GM19239 (cell line): ENCODE measurements at places on chromosomes 2 and 18.

- DNase-seq: no peak
Observed at GRCh38 chr2:18704276-18704675, 114.9 kb upstream of the NT5C1B start.

GRCh38 chr2:57291209-57291608 is 755.4 kb upstream of the VRK2 start:
- no peak for DNase-seq

DNA sequence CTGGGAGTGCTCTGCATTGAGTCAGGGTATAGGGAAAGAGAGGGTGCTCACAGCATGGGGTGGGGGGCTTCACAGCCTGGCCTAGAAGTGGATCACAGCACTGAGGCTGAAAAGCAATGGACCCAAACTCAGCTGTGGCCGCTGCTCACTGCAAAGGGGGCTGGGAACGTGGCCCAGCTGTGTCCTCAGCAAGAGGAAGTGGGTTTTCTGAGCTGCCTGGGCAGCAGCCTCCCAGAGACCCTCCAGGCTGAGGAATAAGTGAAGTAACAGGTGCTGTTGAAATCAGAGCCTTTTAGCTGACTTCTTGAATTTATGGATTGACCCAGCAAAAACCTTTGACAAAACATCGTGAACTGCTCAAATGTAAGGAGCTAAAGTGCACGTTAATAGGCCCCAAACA is 35.2 kb downstream of the PTGR3 start:
- DNase-seq: no peak

GRCh38 chr2:240374085-240374907 is 61.2 kb upstream of the GPC1 start:
- DNase-seq: no peak

- DNase-seq: no peak
Observed at GRCh38 chr2:156396126-156396525, 40.1 kb upstream of the GPD2 start.

GRCh38 chr2:46794693-46795317 is 120.8 kb downstream of the MCFD2 start:
- no peak for DNase-seq

DNA sequence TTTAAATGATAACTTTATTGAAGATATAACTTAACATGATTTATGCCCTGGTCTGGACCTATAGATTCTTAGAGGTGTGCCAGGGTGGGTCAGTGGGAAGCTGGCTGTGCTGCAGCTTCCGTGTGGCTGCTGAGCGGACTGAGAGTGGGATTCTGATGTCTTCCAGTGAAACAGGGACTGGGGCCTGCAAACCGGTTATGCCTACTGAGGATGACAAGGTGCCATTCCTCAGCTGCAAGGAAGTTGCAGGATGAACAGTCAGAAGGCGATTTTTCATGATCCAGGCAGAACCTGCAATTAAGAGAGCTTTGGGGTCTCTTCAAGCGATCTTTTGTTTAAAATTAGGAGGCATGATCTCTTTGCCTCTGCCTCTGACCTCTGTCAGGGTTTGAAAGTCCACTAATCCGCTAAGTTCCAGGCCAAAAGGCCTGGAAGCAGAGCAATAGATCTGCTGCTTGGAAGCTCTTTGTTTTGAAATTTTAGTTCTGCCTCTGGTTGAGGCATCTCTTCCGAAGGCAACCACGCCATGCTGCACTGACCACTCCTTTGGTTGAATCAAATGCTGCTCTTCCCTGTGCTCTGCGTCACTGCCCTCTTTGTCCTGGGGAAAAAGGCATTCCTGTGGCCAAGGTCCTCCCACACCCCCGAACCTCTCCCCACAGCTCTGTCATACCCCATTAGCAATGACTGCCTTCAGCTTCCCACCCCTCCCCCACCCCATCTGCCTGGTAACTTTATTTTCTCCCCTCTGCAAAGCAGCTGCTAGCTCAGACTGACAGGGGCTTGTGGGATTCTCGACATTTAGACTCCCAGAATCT is 2.0 kb downstream of the TMEM169 start:
- DNase-seq: no peak

DNA sequence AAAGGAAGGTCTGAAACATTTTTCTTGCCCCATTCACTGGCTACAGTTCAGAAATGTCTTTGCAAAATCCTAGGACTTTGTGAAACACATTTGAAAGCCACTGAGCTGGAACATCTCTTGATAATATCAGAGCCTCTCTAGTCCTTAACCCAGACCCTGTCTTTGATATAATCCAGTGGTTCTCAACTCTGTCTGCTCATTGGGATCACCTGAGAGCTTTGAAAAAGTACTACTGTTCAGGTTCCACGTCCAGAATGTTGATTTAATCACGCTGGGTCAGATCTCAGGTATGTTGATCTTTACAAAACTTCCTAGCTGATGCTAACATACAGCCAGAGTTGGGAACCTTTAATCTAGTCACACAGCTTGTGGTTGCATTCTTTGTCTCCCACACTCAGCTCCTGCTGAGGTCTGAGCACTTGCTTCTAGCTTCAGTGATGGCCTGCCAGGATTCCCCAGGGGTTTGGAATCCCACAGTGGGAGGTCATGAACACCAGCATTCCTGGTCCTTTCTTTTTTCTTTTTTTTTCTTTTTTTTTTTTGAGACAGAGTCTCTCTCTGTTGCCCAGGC is 262.7 kb downstream of the SETBP1 start:
- DNase-seq: no peak

DNA sequence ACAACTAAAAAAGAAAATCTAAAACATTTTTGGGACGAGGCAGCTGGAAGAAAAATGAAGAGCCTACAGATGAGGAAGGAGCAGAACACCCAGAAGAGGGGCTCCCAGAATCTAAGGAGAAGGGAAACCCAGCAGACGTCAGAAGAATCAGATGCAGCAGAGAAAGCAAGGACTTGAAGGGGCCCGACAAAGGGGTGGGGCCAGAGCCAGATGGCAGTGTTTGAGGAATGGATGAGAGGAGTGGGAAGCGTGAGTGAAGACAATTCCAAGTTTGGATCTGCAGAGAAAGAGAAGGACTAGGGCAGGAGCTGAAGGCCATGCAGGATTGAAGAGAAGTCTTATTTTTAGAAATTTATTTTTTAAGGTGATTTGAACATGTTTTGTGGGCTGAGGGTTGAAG is 19.3 kb downstream of the PTMA start:
- no peak for DNase-seq

- DNase-seq: peak; percentile 86
Observed at GRCh38 chr2:70301344-70302194, at the start of gene FAM136A. FAM136A (minus strand) TSS chr2:70302067; CDS start chr2:70302011, 56 bp downstream.

GRCh38 chr2:68764806-68765311 is 30.2 kb downstream of the ARHGAP25 start:
- no peak for DNase-seq

DNA sequence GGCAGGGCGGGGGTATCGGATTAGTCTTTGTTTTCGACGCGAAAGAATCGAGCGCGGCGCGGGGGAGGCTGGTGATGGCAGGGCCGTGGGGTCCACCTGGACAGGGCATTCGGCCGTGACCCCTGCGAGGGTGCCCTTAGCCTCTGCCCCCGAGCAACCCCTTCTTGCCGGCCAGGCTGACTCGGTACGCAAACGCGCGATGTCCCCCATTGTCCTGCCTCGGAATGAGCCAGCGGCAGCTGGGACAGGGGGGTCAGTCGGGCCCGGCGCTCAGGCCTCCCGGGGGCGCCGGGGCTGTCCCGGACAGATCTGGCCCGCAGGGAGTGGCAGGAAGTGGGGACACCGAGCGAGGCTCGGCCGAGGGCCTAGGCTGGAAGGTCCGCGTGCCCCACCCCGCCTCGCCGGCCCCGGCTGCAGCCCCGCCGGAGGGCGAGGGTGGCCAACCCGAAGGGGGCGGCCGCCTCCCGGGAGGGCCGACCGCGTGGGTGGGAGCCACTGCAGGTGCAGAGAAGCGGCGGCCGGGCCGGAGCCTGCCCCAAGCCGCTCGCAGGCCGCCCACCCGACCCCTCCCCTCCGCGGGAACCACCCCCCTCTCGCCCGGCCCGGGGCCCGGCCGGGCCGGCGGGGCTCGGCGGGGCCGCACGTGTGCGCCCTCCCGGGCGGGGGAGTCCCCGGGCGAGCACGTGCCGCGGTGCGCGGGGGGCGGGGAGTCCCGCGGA is at the start of gene TET3:
TET3 (plus strand) TSS at position 708 of the 719 bp plus-strand sequence. CDS start 1,494 bp downstream, outside the sequence.
- DNase-seq: peak; percentile 57

- DNase-seq: no peak
Observed at GRCh38 chr2:33633315-33633714, 34.2 kb upstream of the FAM98A start.

DNA sequence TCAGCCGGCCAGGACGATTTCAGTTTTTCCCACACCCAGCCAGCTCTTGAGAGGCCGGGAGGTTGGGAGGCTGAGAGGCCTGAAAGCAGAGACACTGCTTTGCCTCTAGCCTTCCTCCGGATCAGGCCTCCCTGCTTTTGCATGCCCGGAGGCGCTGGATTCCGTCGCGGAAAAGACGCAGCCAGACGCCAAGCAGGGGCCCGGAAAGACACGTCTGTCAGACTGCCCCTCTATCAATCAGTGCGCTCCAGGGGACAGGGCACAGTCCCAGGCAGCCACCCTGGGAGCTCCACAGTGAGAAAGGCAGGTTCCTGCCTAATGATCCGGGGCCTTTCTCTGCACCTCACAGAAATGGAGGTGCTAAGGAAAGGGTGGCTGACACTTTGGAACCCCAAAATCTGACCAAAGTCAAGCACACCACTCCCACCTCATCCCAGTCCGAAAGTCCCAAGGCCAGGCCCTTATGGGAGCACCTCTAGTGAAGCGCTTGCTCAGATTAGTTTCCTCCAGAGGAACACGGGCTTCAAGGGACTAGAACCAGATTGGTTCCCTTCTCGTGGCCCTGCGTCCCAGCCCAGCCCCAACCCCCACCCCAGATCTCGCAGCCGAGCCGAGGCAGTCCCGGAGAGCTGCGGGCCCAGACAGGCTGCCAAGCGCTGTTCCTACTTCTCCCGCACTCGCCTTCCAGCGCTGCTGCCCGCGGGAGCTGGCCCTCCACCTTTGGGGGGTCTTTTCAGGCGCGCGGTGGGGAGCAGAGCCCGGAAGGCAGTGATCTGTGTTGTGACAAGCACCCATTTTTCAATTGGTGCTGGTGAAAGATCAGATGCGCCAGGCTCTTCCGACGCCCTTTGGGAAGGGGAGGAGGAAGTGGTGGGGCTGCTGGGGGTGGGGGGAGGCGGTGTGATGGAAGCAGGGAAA is 5.0 kb downstream of the DLX1 start:
- no peak for DNase-seq

GRCh38 chr2:170180031-170180566 is 2.2 kb downstream of the MYO3B start:
- no peak for DNase-seq

DNA sequence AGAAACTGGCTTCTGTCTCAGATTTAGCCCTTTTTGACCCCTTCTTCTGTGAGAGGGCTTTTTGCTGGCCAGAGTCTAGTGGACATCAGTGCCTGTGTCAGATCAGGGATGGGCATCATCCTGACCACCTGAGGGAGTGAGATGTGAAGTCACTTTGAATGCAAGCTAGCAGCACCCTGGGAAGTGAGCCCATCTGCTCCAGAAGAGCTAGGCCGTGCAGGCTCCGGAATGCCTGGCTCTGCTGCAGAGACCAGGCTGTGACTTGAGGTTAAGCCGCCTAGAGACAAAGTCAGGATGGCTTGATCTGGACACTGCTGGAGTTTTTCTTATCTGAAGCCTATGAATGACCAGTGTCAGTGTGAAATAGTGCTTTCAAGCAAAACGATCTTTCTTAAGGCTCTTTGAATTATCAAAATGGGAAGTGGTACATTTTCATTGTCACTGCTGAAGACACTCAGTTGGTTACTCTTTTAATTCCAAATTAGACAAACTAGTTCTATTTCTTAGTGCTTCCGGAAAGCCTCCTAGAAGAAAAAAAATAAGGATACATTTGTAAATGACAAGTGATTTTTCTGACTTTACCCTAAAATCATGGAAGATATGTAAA is 20.8 kb downstream of the DGUOK start:
- no peak for DNase-seq

DNA sequence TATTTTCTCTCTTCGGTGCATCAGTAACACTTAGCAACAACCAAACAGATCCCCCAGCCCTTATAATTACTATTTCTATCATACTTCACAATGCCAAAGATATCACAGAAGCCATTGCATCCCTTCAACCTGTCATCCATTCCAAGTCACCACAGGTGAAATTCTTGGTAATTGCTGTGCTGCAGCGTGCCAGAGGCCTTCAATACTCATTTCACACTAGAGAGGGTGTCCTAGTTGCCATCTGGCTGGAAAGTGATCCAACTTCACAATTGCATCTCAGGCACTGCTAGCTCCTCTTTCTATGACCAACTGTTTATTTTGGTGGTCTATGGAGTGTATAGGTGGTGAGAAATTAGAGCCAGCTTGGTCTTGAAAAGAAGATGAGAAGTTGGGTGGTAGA is 131.2 kb downstream of the NUP35 start:
- no peak for DNase-seq

GRCh38 chr2:221997683-221998082 is 301.1 kb downstream of the PAX3 start:
- no peak for DNase-seq

GRCh38 chr2:15660491-15661294 is 69.0 kb downstream of the DDX1 start:
- DNase-seq: no peak

DNA sequence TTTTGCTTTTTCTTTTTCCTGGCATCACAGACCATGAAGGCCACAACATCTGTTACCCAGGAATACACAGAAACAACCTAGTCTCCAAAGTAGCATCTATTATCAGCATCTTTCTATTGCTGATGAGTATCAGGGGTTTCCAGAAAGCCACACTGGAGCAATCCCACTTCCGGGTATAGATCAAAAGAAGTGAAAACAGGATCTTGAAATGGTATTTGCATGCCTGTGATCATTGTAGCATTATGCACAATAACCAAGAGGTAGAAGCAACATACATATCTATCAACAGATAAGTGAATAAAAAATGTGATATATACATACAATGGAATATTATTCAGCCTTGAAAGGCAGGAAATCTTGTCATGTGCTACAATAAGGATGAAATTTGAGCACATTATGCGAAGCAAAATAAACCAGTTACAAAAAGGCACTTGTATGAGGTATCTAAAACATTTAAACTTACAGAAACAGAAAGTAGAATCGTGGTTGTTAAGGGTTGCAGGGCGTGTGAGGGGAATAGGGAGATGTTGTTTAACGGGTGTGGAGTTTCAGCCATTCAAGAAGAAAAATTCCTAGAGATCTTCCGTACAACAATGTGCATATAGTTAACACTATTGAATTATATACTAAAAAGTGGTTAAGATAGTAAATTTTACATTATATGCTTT is 115.1 kb downstream of the KCNE4 start:
- DNase-seq: no peak

GRCh38 chr2:174593574-174594203 is 3.9 kb downstream of the WIPF1 start:
- peak; percentile 47 for DNase-seq

DNA sequence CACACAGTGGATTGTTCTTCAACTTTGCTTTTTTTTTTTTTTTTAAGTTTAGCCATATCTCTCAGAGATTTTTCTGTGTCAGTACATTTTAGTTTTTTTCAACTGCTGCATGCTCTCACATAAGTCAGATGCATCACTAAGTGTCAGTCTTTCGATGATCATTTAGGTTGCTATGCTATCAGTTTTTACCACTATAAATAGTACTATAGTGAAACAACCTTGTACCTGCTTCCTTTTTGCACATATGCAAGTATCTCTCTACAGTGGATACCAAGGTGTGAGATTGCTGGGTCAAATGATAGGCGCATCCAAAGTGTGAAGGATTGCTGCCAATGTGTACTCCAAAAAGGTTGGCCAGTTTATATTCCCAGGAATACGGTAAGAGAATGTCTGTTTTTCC is 33.5 kb upstream of the MAP4K3 start:
- DNase-seq: no peak
